Lung microvascular endothelial cell (primary cell): ENCODE measurements at places on chromosomes 2 and 18.

DNA sequence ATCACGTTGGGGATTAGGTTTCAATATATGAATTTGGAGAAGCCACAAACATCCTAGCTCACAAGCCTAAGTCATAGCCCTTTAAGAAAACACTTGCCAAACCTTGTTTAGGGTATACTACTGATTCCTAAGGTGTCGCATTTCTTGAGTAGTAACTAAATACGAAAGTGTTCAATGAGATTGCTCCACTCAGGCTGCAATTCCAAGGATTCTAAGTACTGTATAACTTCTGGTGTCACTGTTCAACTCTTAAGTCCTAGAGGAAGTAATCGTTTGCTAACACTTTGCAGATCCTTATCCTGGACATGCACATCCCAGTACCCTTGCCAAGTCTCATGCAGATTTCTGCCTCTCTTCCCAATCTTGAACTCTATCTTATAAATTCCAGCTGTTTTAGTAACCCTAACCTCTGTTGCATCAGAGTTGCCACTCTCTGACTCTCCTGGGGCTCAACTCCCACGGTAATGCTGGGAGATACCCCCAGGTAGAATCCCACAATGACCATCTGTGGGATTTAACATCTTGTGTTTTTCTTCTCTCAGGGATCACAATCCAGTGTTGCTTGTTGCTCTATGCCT is 122.4 kb downstream of the HIBCH start:
- no peak for DNase-seq

- DNase-seq = peak; percentile 50
Observed at GRCh38 chr2:12076810-12077209, 330.4 kb downstream of the LPIN1 start.

DNA sequence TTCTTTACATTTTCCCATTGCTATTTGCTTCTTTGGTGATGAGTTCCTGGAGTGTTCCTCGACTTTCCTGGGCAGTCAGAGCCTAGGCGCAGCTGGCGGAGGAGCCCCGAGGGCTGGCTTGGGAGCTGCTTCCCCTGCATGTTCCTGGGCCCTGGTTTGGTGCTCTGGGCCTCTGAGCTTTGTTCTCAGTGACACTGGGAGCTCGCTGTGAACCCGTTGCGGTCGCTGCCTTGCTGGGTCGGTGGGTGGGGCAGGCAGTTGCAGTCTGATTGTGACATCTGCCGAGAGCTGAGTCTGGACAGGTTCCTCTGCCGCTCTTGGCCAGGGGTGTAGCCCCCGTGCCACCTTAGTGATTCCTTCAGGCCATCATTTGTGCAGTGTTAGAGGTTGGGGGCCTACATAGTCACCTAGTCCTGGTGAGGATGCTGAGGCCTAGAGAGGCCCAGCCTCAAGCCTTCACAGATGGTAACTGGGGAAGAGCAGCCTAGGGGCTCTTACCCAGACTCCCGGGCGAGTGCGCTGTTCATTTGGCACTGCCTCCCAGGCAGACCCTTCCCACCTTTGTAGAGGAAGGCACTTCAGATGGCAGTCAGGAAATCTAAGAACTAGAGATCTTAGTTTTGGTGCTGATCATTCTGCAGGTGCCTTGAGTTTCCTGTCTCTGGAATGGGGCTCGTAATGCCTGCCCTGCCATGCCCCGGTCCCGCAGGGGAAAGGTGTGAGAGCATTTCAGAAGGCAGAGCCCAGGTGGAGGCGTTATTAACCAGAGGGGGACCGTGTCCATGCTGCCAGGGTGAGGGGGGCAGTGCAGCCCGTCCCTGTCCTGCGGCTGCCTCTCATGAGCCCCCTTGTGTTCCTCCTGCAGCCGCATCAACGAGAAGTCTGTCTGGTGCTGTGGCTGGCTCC is 8.4 kb downstream of the ASB1 start:
- DNase-seq = no peak

- DNase-seq = no peak
Observed at GRCh38 chr2:190637903-190638618, 10.8 kb upstream of the NAB1 start.
